ENCODE measurements at places on chromosomes 2 and 18.

GRCh38 chr2:214995409-214995808 is 143.0 kb downstream of the ABCA12 start:
- no peak for DNase-seq

GRCh38 chr18:6449213-6449612 is 34.5 kb upstream of the L3MBTL4 start:
- DNase-seq: no peak

GRCh38 chr2:230218421-230218820 is 1.4 kb downstream of the SP110 start:
- no peak for DNase-seq

DNA sequence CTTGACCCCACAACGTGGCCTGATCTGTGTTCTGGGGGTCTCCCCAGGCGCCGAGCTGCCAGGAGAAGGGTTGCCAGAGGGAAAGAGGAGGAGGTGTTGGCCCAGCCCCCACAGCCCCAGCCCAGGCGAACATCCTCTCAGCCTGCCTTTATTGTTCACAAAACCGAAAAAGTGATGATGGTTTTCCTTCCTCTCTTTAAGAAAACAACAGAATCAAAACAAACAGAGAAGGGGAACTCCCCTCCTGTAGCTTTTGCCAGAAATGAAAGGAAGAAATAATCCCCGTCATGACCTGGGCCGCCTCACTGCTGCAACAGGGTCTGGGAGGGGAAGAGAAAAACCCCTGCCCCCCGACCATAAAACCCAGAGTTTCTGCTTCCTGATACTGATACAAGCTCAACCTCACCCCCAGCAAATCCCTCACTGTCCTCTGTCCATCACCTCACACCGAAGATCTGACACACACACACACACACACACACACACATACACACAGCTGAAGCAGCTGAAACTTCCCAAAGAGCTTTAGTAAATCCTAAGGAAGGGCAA is 52.0 kb downstream of the ZFP36L2 start:
- no peak for DNase-seq

GRCh38 chr2:170157025-170157684 is 20.8 kb upstream of the MYO3B start:
- no peak for DNase-seq

- no peak for DNase-seq
Measured at GRCh38 chr2:27707462-27708256, 44.0 kb downstream of the SLC4A1AP start.

GRCh38 chr2:100077456-100077855 is 64.9 kb downstream of the AFF3 start:
- no peak for DNase-seq

DNA sequence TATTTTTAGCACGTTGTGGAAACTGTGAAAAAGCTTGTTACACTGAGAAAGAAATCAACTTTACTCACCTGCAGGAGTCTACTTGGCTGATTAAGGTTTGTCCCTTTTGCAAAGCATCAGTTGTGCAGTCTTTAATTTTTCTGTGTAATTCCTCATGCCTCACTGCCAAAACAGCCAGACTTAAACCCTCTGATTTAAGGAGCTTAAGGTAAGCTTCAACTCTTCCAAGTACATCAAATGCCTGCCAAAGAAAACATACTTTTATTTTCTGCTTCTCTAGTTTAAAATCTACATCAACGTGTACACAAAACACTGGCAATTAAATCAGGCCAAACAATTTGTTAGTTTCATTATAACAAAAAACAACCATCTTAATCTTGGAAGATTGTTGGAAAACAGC is 98.0 kb upstream of the TTN start:
- no peak for DNase-seq

- DNase-seq: no peak
Measured at GRCh38 chr2:196448407-196449079, 191.0 kb upstream of the CCDC150 start.

DNA sequence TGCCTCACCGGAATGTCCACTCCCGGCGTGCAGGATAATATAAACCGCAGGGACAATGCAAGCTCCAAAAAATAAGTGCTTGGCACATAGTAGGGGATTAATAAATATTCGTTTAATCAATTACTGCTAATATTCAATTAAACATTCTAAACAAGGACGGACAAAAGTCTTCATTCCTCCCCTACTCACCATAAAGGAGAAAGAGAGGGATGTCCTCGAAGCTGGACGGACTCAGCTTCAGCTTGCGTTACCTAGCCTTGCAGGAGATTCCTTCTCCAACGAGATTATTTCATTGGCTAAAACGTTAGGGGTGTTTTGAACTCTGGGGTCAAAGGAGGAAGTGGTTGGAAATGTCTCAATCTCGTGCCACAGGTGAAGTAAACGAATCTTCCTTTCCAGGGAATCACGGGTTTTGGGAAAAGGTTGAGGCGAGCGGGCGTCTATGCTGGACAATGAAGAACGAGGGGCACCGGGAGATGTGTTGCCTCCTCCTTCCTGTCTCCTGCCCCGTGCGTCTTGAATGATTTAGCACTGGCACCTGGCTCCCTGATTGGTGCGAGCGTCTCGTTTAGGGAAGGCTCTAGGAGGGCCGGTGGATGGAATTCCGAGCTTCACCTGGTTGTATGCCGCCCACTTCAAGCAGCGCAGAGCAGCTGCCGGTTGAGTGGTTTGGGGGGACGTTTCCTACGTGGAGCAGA is 2.0 kb upstream of the GAD1 start:
- DNase-seq: no peak

Data from esophagus squamous epithelium (tissue), 5 donors.